Skin of body (tissue), 3 donors: ENCODE measurements at places on chromosomes 5 and 9. TPM values are rescaled to one million over a fixed set of nuclear protein-coding genes. Genes with fewer than 3 reads are reported as not detected.

The CEL gene
- total RNA-seq, result 0.79 TPM

The ZMAT2 gene
- 31.4 TPM for total RNA-seq

The G3BP1 gene
- total RNA-seq, result 103 TPM

The SLC6A3 gene
- not detected for total RNA-seq

The GABRG2 gene
- not detected for total RNA-seq

The GARIN3 gene
- total RNA-seq, result not detected

The LOX gene
- 170 TPM for total RNA-seq

The ITGA2 gene
- 36.5 TPM for total RNA-seq

The IFNA1 gene
- total RNA-seq, result not detected

The IRGM gene
- total RNA-seq, result 0.39 TPM

The MEGF9 gene
- total RNA-seq, result 24.2 TPM

The C9orf153 gene
- total RNA-seq, result 0.79 TPM

The ARSI gene
- 2.6 TPM for total RNA-seq

The GPR151 gene
- not detected for total RNA-seq

The NRARP gene
- 9.9 TPM for total RNA-seq

The IRX1 gene
- 14.4 TPM for total RNA-seq

The GPR150 gene
- total RNA-seq, result not detected

The CARD6 gene
- total RNA-seq, result 3.9 TPM

The PRLR gene
- total RNA-seq, result 3.6 TPM

The MED7 gene
- total RNA-seq, result 10.7 TPM

The WNT8A gene
- not detected for total RNA-seq

The HTR1A gene
- total RNA-seq, result not detected

The OLFML2A gene
- 49.1 TPM for total RNA-seq

The STPG3 gene
- not detected for total RNA-seq

The CKMT2 gene
- 20.3 TPM for total RNA-seq

The ANKDD1B gene
- 1.6 TPM for total RNA-seq

The PPP3R2 gene
- total RNA-seq, result not detected

The RAPGEF6 gene
- total RNA-seq, result 30.8 TPM

The RELL2 gene
- 1.1 TPM for total RNA-seq

The PCDHAC1 gene
- total RNA-seq, result 0.69 TPM

The POLR3G gene
- 2.4 TPM for total RNA-seq
